Neural progenitor cell (in vitro differentiated cells): ENCODE measurements at places on chromosomes 1 and 21.

DNA sequence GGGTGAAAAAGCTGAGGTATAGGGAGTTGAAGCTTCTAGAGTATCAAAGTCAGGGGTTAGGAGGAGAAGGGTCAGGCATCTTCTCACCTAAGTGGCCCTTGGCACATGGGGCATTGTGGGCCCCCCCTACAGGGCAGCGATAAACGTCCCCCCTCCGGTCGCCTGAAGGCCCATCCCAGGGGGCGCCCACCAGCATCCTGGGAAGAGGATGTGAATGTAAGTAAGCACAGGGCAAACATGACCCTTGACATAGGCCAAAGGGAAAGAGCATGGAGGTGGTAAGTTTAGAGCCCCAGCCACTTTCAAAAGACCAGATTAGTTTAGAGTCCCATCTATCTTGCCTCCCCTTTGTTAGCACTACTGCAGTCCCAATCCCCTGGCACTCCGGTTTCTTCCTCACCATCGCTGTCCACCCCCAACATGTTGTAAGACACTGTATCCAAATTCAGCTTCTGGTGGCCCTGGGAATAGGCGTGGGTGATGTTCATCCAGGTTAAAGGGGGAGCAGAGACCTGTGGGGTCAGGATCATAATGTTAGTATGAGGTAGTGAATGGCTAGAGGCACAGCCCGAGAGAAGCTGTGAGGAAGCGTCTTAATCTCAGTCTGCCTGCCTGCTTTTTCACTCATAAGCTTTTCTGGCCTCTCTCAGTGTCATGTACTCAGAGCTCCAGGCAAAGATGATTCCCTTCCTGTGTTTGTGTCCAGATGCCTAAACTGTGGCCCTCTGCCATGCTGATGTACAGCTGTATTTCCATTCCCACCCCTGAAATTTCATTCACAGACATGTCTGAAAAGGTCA, 2.7 kb downstream of the ITGA10 start:
- DNase-seq = no peak

DNA sequence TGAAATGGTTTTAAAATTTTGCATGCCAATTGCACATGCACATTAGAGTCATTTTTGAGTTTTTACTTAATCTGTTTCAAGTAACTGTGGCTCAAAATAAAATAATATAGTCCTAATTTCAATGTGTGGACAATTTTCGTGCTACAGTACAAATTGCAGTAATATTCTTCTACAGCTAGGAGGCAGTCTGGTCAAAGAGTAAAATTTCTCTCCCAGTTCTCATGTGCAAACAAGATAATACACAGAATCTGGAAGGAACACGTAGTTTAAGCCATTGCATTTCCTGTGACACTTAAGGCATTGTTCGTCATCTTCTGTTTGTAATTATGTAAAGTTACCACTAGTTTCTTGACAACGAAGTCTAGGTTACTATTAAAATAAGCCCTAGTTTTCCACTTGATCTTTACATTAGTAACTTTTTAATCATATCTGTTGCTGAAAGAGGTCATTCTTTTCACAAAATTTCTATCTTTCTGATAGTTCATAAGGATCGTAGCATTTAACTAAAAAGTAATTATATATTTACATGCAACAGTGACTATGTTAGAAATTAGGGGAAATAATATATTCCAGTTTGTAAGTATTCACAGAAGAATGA, 28.9 kb downstream of the ODR4 start:
- peak; percentile 20 for DNase-seq

DNA sequence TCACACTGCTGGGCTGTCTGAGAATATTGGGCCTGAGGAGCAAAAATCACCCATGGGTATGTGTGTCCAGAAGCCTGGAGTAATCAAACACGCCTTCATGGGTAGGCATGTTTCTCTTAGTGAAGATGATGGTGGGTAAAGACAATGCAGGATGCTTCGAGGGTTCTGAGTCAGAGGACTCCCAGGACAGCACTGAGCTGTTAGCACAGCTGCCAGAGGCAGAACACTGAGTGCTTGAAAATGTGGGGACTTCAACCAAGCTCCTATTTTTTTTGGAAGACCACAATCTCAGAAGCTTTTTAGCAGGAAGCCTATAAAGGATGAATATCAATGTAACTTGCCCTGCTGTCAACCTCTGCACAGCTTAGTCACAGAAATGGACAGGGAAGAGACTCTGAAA, 7.9 kb upstream of the NT5C1A start:
- DNase-seq = no peak

- DNase-seq = no peak
Observed at GRCh38 chr1:229691362-229691761, 65.3 kb downstream of the URB2 start.

DNA sequence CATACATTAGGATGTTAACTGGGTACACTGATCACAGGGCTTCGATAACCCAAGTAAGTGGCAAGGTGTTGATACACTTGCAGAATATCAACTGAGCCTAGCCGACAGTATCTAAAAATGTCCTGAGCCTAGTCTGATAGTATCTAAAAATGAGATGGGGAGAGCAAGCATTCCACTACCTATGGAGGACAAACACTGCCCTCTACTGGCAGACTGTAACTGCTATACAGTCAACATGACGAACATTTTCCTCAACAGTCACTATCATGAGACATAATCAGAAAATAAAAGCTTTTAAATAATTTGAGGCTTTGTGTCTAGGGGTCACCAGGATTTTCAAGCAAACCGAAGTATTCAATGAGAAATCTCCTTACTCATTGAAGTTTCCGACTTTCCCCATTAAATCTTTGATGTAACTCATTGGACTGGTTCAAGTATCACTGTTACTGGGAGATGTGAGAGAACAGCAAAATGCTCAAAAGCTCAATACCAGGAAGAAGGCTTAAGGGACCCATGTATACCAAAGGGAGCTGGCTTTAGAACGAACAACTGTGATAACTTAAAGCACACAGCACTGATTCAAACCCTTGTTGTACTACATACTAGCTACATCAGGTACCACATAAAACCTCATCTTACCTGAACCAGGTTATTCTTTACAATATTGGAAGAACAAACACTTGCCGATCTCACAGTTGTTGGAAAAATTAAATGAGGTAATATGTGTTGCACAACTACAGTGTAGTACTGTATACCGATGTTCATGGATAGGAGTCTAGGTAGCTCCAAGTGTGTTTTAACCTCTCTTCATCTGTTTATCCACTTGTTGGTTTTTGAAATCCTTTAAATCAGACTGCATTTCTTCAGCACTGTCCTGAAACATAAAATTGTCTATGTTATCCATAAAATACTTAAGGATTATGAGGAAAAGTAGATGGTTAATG, 31.1 kb upstream of the SLC45A3 start:
- peak; percentile 92 for DNase-seq

DNA sequence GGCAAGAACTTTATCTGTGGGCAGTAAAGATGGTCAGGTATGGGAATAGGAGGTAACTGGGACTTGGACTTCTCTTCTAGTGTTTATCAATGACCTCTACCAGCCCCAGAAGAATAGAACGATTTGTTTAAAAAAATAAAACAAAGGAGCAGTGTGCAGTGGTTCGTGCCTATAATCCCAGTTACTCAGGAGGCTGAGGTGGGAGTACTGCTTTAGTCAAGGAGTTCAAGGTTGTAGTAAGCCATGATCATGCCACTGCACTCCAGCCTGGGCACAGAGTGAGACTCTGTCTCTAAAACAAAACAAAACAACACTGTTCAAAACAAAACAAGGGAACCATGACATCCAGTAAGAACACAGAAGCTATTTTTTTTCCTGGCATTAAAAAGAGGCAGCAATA, 4.3 kb downstream of the RNF19B start:
- DNase-seq = no peak

GRCh38 chr1:84757301-84757700, 67.0 kb upstream of the SSX2IP start:
- no peak for DNase-seq

DNA sequence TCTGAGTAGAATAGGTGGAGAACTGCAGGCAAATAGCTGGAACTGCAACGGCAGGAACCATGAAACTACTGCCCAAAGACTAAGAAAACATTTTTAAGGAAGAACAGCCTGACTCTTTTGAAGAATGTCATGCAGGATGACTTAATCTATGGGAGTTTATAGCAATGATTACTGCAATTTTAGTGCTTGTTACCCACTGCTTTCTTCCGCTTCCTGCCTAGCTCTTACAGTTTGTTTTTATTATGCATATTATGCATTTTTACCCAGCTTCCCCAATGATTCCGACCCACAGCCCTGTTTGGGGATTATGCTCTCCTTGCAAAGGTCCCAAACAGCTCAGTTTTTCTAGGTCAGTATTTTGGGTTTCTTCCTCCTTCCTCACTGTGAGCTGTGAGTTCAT, 71.2 kb downstream of the PCNX2 start:
- no peak for DNase-seq

DNA sequence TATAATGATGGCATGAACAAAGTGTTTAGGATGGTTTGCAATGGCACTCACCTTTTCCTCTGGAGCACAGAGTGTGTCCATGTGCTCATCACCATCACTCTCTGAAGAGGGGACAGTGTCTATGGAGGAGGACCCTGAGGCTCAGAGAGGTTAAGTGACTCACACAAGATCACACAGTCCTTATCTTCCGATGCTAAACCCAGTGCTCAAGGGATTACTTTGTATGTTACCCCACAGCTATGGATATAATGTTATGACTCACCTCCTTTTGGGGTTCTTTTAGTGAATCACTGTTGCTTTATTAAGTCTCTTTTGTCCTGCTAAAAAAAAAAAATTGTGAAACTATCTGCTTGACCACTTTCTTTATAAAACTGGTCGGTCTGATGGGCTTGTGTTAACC, 67.6 kb downstream of the TENT5C start:
- no peak for DNase-seq

DNA sequence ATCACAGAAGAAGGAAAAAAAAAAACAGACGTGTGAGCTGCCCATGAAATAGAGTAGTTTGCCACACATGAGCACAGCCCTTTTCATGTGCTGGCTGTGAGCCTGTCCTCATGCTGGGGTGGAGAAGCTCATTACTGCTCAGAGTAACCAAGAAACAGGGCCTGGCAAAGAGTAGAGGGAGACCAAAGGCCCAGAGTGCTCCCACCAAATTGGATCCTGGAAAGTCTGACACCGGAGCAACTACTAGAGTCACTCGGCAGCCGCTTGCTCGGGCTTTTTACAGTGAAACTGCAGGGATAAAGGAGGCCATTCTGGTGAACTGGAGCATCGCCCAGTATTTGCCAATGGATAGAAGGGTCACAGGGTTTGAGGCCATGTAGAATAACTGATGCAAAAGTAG, 64.4 kb upstream of the BARHL2 start:
- DNase-seq = no peak

DNA sequence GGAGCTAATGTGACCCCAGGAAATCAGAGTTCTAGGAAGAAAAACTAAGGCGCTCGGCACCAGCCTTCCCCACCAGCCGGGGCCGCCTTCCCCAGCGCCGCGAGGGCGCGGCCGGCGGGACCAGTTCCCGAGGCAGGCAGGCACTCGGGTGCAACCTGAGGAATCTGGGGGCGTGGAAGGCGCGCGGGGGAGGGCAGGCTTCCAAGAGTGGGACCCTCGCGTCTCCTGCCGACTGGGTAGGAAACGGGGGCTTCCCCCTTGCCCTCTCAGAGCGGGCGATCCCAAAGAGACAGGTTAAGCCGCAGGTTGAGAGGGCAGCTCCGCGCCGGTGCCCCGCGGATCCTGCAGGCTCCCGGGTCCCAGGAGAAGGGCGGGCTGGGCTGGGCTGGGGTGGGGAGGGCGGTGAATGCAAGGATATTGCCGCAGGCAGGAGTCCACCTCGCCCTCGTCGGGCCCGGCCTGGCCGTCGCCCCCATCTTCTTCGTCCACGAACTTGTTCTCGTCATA, 431 bp downstream of the ARPC5 start:
- no peak for DNase-seq

DNA sequence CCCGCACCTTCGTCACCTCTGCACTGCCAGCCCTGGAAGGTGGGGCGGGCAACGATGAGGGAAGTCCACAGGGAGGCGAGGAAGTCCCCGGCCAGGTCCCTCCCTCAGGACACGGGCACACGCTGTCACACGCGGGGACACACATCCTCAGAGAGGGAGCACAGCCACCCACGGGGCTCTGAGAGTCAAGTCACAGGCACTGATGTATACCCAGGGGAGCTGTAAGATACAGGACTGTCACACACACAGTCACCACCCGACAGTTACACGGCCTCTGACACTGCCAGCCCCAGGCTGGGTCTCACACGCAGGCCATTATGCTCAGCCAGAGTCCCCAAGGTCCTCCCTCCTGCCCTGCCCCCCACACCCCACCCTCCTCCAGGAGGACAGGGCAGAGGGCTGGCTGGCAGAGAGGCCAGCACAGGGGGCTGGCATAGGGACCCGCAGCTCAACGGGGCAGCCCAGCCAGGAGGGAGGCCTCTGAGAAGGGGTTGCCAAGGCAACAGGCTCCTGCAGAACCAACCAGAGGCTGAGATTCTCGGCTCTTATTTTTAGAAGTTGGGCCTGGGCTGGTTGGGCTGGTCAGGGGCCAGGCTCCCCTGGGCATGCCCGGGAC, 17.7 kb upstream of the ADGRB2 start:
- DNase-seq = peak; percentile 74

- no peak for DNase-seq
Observed at GRCh38 chr1:24299901-24300300, 19.3 kb upstream of the GRHL3 start.

DNA sequence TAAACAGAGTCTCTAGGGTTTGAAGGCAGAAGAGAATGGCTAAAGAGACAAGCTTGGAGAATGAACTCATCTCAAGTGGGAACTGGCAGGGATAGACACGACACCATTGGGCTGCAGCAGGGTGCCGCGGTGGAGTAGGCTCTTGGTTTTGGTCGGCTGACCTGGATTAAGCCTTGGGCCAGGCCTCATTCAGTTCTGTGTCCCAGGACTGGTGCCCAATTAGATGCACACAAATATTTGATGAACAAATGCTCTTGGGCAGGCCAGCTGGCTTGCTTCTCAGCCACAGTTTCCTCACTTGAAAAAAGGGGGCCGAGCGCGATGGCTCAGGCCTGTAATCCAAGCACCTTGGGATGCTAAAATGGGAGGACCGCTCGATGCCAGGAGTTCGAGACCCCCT, 53.4 kb upstream of the CITED4 start:
- no peak for DNase-seq

GRCh38 chr1:99474350-99474893, 171.5 kb upstream of the PALMD start:
- DNase-seq = no peak

DNA sequence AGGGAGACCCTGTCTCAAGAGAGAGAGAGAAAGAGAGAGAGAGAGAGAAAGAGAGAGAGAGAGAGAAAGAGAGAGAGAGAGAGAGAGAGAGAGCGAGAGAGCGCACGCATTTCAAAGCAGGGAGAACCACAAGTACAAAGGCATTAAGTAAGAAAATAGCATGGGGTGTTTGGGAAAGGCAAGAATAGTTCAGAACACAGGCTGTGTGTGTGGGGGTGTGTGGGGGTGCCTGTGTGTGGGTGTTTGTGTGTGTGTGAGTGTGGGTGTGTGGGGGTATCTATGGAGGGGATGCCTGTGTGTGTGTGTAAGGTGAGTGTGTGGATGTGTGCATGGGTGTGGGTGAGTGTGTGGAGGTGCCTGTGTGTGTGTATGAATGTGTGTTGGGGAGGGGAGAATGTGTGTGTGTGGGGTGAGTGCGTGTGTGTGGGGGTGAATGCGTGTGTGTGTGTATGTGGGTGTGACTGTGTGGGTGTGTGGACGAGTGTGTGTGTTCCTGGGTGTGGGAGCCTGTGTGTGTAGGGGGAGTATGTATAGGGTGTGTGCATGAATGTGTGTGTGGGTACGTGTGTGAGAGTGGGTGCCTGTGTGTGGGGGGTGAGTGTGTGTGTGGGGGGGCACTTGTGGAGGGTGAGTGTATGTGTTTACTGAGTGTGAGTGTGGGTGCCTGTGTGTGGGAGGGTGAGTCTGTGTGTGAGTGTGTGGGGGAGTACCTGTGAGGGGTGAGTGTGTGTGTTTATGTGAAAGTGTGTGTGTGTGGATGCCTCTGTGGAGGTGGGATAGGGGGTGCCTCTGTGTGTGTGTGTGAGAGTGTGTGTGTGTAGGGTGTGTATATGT, 19.1 kb upstream of the HDAC1 start:
- DNase-seq = no peak
